ENCODE measurements at places on chromosomes 5 and 9. TPM values are rescaled to one million over a fixed set of nuclear protein-coding genes. Genes with fewer than 3 reads are reported as not detected.

GRCh38 chr9:124853605-124854143, 414 bp downstream of the WDR38 start:
- H3K36me3 ChIP-seq, result peaks cover 15% of the 10 kb centered on the region
- peaks cover 22% of the 10 kb centered on the region for H3K4me1 ChIP-seq
- H3K4me3 ChIP-seq, result no peak overlapping the region
- no peak for DNase-seq
- H3K27me3 ChIP-seq, result peaks cover 11% of the 10 kb centered on the region

DNA sequence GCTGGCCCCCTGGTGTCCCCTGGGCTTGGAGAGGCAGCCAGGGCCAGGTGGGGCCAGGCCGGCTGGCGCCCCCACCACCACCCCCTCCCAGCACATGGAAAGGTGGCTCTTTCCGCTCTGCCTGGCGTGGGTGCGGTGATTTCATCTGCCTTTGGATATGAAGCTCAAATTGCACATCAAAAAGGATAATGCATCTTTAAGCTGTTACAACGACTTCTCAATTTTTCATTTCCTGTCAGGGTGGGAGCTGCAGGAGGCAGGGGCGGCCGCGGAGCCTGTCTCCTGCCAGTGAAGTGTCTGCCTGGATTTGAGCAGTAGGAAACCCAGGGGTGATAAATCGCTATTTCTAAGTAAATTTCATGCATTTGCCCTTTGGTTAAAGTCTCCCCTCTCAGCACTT, 169.2 kb upstream of the MVB12B start:
- no peaks in the 10 kb centered on the region for H3K36me3 ChIP-seq
- no peaks in the 10 kb centered on the region for H3K4me1 ChIP-seq
- no peak overlapping the region for H3K27ac ChIP-seq
- H3K4me3 ChIP-seq, result no peak overlapping the region

FRMPD1 gene
- not detected for total RNA-seq

PGGT1B gene
- total RNA-seq, result 33.3 TPM

GRCh38 chr9:138103849-138104206, 226.2 kb downstream of the CACNA1B start:
- no peaks in the 10 kb centered on the region for H3K27me3 ChIP-seq
- H3K36me3 ChIP-seq, result no peaks in the 10 kb centered on the region
- no peaks in the 10 kb centered on the region for H3K4me1 ChIP-seq

- no peak overlapping the region for H3K27ac ChIP-seq
- H3K4me1 ChIP-seq, result no peaks in the 10 kb centered on the region
- H3K36me3 ChIP-seq, result no peaks in the 10 kb centered on the region
- no peak overlapping the region for H3K4me3 ChIP-seq
- DNase-seq, result no peak
These were observed 52.4 kb upstream of the COX7C start for GRCh38 chr5:86565197-86565789.

DNA sequence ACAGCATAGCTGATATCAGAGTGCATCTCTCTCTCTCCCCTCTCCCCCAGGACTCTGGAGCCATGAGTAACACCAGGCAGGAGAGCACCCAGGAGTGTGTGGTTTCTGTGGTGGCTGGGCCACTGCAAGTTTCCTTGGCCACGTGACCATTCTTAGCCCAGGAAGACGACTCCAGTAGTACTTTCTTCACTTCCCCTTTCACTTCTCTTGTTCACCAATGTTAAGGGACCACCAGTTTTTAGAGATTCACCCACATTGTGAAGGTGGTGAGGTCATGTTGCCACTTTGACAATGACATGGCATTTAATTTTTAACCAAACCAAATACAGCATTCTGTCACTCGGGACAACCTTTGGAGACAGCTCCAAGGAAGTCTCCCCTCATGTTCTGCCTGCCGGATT, 17.9 kb upstream of the DAPK1 start:
- H3K4me1 ChIP-seq, result no peaks in the 10 kb centered on the region
- no peaks in the 10 kb centered on the region for H3K36me3 ChIP-seq
- no peak overlapping the region for H3K4me3 ChIP-seq

- no peaks in the 10 kb centered on the region for H3K27me3 ChIP-seq
- peaks cover 10% of the 10 kb centered on the region for H3K36me3 ChIP-seq
- peak overlapping the region; percentile 0 for H3K27ac ChIP-seq
- H3K4me1 ChIP-seq, result peaks cover 4% of the 10 kb centered on the region
- no peak overlapping the region for H3K4me3 ChIP-seq
These were observed 37.8 kb upstream of the ANKRD34B start for GRCh38 chr5:80607832-80608231.

DNA sequence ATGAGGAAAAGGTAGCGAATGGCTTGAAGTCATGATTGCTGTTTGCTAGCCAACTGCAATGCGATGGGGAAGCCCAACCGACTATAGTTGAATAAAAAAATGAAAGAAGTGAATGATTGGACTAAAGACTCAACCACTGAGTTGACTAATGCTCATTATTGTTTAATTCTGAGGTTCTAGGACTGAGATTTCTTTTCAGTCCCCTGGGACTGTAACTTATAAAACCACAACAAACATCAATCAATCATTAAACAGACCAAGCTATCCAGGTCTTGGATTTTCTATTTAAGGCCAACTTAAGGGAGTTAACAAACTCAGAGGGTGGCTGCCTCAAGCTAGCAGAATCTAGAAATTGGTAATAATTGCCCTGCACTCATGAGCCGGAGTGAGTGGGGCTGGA, 154.2 kb downstream of the DOCK2 start:
- H3K4me1 ChIP-seq, result no peaks in the 10 kb centered on the region
- DNase-seq, result no peak
- H3K36me3 ChIP-seq, result peaks cover 32% of the 10 kb centered on the region
- no peaks in the 10 kb centered on the region for H3K27me3 ChIP-seq
- H3K4me3 ChIP-seq, result no peak overlapping the region
- H3K27ac ChIP-seq, result no peak overlapping the region

PCDHB5 gene
- not detected for total RNA-seq
